ENCODE measurements at places on chromosomes 3 and 15.

GRCh38 chr15:85149465-85150129 is 167.9 kb downstream of the PDE8A start:
- DNase-seq: no peak

DNA sequence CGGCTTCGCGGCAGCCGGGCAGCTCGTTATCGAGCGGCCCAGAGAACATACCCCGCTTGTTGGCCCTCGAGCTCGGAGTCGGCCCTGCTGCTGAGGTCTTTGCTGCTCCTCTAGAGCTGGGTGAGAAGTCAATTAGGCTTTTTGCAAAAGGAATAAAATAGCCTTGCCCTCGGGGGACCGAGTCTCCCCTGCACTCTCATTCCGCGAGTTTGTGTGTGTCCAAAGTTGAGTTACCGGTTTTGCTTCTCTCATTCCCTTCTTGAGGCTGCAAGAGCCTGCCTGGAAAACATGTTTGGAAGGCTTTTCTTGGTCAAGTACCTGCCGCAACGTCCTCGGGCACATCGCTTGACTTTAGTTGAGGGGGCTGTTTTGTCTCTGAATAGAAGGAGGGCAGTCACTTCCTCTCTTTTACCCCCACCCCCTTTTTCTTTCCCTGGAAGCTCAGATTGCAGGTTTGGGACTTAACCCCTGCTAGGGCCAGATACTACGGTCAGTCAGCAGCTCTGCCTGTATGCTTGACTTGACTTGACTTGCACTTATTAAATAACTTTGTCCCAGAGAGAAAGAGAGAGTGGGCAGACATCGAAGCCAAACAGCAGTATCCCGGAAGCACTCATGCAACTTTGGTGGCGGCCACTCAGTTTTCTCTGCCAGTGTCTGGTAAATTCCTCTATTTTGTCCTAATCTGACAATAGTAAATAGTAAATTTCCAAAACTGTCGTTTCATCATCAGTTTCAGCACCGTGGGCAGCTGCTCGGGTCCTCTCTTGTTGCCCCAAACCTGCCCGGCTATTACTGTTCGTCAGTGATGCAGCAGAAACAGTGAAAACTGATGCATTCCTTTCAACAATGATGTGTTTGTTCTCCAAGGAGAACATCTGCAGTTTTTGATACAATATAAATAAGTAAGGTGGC is 609 bp downstream of the RNF13 start:
- DNase-seq: peak; percentile 68

DNA sequence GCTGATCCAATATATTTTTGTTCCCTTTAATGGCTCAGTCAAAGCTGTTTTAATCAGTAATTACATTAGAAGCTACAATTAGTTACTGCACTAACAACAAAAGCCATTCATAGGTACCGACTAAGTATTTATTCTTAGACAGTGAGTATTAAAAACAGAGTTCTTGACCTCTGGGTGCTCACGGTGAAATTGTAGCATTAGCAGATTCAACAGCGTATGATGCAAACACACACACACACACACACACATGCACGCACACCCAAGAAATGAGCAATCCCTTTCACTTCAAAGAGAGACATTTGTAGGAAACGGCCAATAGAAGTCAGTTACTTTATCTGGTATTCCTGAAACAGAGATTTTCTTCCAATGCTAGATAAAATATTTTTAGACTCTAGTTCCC is 27.0 kb upstream of the MITF start:
- DNase-seq: no peak

GRCh38 chr15:39852250-39852649 is 67.8 kb downstream of the GPR176 start:
- DNase-seq: no peak

DNA sequence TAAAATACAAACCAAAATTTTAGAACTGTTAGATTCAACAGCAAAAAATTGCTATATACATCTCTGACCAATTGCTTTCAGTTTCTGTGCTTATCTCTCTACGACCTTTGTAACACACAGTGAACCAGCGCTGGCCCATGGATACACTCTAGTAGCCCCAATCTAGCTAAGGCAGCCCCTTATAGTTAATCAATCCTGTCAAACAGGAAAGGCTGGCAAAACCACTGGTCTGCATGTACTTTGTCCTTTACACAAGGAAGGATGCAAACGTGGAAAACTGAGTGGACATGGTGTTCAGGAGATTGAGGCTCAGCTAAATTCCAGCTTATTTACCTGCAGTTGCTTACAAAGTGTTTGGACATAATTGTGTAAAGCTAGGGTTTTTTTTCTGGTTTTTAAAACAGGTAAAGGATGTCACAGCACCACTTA is 25.9 kb downstream of the ADGRG7 start:
- DNase-seq: no peak

GRCh38 chr3:140395134-140396075 is 282.5 kb upstream of the TRIM42 start:
- no peak for DNase-seq

DNA sequence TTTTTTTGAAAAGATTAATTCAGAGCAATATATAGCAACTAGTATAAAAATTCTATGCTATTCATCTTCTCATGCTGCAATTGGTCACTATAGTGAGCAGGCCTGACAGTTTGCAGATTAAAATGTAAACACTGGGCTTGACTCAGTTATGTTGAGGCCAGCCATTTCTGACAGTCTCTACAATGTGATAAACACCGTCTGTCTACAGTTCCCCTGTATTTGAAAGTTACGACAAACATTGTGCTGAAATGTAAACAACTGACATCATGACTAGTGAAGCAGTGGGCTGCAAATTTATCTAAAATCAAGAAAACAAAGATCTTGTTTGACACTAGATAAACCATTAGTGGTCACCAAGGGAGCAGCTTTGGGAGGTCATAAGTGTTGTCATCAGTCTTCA is 197.4 kb downstream of the ISL2 start:
- DNase-seq: no peak

- peak; percentile 82 for DNase-seq
Observed at GRCh38 chr3:33439546-33440327, 468 bp downstream of the UBP1 start.

DNA sequence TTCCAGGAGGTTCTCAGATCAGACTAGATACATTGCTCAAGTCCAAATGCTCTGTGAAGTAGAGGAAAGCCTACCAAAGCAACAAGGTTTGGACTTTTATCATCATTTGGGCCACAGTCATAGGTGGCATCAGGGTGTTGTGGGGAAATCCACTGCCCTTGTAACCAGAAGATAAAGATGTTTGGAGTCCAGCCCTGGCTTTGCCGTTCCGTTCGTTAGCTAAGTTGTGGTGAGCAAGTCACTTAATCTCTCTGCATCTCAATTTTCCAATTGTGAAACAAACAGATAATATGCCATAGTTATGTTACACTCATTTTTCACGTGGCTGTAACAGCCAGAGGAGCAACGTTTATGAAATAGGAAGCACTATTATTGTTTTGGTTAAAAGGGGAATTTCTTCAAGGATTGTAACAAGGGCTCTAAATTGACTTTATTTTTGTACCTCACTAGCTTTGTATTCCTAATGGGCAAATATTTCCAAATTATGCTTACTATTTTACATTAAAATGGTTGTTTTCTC is 125.6 kb downstream of the CD47 start:
- no peak for DNase-seq

- no peak for DNase-seq
Observed at GRCh38 chr15:88131937-88132336, 124.6 kb downstream of the NTRK3 start.

DNA sequence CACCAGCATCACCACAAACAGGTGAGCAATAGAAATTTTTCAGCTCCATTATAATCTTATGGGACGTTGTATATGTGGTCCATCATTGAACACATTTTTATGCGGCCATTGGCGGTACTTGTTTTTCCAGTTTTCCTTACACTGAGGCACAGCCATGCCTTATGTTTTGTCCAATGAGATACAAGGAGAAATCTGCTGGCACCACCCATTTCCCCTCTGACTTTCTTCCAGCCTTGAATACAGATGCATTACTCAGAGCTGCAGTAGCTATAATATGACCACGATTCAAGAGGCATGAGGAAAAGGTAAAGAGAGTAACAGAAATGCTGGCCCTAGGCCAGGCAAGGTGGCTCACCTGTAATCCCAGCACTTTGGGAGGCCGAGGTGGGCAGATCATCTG is 9.0 kb upstream of the PIK3R4 start:
- no peak for DNase-seq

DNA sequence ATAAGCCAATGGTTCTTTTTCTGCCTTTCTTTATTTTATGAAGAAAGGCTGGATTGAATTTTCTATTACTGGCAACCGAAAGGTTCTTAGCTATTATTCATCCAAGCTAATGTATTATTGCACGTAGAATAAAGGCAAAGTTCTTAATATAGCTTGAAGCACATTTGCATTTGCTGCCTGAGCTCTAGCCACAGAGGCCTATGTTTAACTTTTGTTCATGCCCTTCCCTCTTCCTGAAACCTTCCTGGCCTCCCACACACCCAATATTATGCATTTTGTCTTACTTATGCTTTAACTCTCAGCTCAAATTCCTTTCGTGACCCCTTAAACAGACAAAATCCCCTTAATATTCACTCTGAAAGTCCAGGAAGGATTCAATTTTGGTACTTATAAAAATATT is 71.0 kb upstream of the ZNF280D start:
- DNase-seq: no peak

DNA sequence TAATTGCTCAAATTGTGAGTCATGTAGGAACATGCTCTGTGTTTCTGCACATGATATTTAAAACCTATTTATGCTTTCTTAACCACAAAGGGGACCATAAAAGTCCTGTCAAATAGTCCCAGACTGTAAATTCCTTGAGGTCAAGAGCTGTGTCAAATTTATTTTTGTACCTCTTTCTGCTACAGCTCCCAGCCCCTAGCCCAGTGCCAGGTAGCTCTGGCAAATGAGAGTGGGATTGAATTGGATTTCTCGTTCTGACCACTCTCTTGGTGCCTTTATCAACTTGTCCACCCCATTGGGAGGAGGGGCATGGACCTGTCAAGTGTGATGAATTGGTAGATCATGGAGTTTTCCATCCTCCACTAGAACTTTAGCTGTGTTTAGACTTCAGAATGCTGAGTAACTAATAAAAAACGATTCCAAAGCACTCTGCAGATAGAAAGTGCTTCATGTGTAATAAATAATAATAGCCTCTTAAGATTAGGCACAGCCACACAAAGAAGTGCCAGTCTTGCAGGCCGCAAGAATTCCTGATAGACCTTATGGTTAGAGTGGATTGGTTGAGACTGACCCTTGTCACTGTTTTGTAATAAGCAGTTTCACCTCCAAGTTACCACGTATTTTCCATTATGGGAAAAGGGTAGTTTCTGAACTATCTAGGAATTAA is 120.4 kb downstream of the LPP start:
- DNase-seq: no peak

- no peak for DNase-seq
Observed at GRCh38 chr3:184549796-184550577, 11.6 kb upstream of the EPHB3 start.

GRCh38 chr3:25306705-25307104 is 121.4 kb upstream of the RARB start:
- DNase-seq: no peak

- DNase-seq: no peak
Observed at GRCh38 chr3:50155891-50156290, 767 bp downstream of the SEMA3F start.

DNA sequence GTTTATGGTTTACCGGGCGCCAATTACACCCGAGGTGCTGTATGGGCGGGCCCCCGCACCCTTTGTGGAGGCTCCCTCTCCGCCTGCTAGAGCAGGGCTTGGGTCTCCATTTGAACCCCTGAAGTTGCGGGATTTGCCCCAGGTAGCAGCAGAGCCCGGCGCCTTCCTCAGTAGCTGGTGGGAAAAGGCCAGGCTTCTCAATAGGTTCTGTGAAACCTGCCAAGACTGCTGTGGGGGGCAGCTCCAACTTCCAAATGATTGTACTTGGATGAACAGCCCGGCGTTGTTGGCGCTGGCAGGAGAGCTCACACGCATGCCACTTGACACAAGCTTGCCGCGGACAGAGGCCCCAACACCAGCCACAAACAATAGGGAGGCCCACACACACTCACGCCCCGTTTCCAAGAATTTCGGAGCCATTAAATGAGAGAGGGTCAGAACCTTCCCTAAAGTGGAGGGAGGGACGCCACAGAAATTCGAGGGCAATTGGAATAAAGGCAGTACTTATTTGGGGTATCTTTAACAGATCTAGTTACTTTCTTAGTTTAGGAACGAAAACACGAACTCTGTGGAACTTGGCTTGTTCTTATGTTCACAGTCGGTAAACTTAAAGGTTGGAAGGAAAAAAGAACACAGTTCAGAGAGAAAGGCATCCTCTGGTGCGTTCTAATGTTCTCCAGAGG is 1.4 kb downstream of the EPHB3 start:
- DNase-seq: no peak

- DNase-seq: no peak
Observed at GRCh38 chr3:182621435-182622240, 171.7 kb upstream of the ATP11B start.

DNA sequence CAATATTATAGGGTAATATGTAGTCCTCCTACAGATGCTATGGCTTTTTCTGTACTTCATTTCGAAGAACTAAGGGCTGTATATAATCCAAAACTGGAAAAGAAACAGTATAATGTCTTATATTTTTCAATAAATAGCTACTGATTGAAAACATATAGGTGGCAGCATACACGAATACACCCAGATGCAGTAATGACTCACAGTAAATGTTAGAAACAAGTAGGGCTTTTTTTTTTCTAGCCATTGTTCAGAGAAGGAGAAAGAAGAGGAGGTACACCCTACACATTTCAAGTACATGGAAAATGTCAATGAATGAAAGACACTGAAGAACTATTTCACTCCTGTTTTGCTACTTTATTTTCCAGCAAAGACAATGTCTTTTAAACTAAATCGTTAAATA is 9.4 kb downstream of the DAZL start:
- no peak for DNase-seq

DNA sequence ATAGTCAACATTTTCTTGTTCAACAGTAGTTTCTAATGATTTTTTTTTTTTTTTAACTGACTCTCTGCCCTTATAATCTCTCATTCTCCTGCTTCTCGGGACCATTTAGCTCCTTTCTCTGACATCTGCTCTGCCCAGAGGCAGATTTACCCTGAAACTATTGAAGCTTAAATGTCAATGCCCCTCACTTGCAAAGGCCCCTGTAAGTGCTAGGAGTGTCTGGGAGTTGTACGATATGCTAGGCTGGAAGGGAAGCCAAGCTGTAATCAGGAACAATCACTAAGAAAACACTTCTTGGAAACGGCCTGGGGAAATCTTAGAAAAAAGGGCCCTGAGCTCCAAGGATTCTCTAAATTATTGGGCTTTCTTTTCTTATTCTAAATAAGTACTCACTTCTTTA is 5.8 kb upstream of the PLOD2 start:
- DNase-seq: no peak

Measured in activated effector memory CD4-positive, alpha-beta T cell treated with anti-CD3 and anti-CD28 coated beads, Interleukin-2, amount 50 U/mL, for 16 hours (primary cell).